ENCODE measurements at places on chromosomes 7 and 10.

GRCh38 chr10:7040681-7041080 lies 370.2 kb downstream of the SFMBT2 start:
- DNase-seq: no peak

DNA sequence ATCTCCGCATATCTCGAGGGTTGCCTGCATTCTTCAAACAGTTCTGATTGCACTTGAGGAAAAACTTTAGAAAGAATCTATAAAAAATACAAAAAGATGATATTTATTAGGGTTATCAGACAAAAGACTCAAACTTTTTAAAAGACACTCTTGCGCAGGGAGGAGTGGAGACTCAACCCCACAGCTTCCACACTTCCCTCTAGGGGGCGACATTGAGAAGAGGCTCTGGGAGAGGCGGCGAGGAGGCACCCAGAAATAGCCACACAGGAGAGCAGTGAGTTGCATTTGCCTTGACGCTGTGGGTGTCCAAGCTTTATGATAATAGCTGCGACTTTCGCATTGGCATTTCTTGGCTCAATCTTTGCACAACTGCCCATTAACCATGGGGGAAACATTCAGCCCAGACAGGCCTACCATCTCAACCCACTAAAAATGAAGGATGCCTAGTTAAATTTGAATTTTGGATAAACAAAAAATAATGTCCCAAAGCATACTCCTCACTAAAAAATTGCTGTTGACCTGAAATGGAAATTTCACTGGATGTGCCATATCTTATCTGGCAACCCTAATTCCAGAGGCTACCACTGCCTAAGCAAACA lies 86.2 kb downstream of the EBF3 start:
- DNase-seq: no peak

DNA sequence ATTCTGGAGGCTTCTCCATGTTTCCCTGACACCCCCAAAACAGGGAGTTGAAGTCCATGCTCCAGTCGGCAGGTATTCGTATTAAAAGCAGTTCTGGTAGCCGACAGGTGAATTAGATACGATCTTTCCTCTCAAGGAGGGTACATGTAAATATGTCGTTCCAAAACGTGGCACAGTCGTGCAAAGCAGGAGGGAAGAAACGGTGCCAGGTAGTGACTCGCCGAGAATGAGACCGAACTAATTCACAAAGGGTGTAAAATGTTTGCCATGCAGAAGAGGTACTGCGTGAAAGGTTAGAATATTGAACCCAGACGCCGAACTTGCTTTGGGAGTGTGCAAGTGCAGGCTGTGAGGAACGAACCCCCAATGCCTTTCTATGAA lies 483 bp downstream of the EDRF1 start:
- no peak for DNase-seq

DNA sequence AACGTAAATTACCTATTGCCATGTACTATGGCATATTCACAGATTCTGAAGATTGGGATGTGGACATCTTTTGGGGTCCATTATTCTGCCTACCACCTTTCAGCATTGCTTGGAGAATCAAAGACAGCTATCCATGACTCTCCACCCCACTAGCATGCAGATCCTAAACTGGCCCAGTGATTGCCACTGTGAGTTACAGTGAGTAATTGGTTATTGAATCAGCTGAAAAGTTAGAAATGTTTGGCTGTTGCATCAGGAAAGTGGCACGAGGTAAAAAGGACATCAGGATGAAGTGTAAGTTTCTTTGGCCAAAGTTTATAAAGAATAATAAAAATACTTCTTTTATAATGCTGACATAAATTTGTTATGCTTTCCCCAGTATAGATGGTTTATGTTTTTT lies 148.2 kb upstream of the ETV1 start:
- no peak for DNase-seq

- no peak for DNase-seq
These were observed 586.6 kb downstream of the SUGCT start for GRCh38 chr7:40721342-40721949.
